Activated naive CD8-positive, alpha-beta T cell treated with anti-CD3 and anti-CD28 coated beads for 36 hours (primary cell): ENCODE measurements at places on chromosomes 11 and 22. TPM values are rescaled to one million over a fixed set of nuclear protein-coding genes. Genes with fewer than 3 reads are reported as not detected.

GRCh38 chr22:20624161-20624616 is 116.8 kb downstream of the MED15 start:
- DNase-seq = peak; percentile 74

GRCh38 chr11:82791779-82792178 is 58.1 kb upstream of the FAM181B start:
- DNase-seq = no peak

DNA sequence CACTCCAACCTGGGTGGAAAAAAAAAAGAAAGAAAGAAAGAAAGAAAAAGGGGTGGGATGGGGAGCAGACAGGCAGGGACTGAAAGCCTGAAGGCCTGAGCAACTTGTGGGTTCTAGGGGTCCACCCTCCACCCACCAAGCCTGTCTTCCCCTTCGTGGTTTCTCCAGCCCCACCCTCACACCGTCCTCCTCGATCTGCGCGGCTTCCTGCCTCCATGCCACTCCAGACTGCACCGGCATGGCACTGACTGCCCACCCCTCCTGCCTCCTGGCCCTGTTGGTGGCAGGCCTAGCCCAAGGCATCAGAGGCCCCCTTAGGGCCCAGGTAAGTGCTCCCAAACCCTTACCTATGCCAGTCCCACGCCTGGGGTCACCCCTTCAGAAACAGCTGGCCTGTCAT is at the start of gene CTSW:
Gene CTSW, plus strand, starts transcription at position 221 of the 400 bp plus-strand sequence. Its CDS starts 18 bp downstream, at position 239.
- DNase-seq = peak; percentile 47

GRCh38 chr11:130029137-130029536 is 26.5 kb upstream of the PRDM10 start:
- no peak for DNase-seq

- peak; percentile 75 for DNase-seq
Measured at GRCh38 chr22:37079668-37080171, 28.2 kb downstream of the KCTD17 start.

- no peak for DNase-seq
Measured at GRCh38 chr11:124983674-124984511, 29.9 kb downstream of the CCDC15 start.

DNA sequence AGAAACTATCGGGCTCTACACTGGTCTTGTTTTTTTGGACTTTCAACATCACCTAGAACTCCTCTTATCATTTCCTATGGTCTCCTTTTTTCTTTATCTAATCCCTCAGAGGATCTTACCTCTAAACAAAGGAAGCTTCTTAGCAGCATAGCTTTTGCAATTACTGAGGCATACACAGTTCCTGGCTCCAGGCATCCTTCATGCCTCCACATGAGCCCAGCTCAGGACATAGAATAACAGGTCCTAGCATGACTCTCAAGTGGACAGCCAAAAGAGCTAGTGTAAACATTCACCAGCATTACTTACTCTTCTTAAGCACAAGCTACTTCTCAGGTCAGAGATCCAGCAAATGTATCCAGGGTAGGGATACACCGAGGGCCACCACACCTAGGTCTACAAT is 17.1 kb downstream of the CFAP300 start:
- no peak for DNase-seq

DNA sequence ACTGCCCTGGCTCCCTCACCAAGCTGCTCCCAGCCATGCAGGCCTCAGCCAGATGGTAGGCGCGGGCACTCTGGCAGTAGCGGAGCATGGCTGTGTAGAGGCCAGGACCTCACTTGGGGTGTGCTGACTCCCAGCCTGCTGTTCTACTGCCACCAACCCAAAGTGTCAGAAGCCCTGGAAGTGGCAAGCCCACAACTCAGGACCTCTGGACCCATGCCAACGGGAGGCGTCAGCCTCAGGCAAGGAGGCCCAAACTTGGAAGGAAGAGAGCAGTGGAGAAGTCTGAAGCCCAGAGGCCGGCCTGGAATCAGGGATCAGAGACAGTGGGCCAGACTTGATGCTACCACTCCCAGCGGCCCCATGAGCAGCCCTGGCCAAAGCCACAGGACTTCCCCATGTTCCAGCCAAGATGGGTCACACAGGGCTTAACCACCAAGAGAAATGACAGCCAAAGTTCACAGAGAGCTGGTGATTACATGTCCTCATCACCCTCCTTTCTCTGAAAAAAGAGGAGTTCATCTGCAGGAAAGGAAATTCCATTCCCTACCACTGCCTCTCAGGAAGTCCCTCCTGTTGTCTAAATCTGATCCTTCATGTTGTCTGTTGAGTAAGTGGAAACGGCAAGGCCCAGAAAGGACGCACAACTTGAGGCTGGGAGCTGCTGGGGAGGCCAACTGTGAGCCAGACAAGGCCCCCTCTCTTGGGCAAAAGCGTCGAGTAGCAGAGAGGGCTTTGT is 4.4 kb downstream of the ARRB1 start:
- no peak for DNase-seq

GRCh38 chr22:25729016-25729995 is 12.7 kb upstream of the MYO18B start:
- no peak for DNase-seq

GRCh38 chr22:45105281-45105702 is 58.4 kb upstream of the NUP50 start:
- DNase-seq = no peak

GRCh38 chr22:40043081-40043480 is 48.3 kb downstream of the FAM83F start:
- no peak for DNase-seq

RNF214 gene
- 16.6 TPM for total RNA-seq

PNPLA3 gene
- 0.52 TPM for total RNA-seq

LINC01488 gene
- not detected for total RNA-seq

ZP1 gene
- not detected for total RNA-seq
